NT2/D1 (cell line): ENCODE measurements at places on chromosomes 3 and 15.

GRCh38 chr15:41952013-41952563 is 20.3 kb downstream of the EHD4 start:
- no peak for DNase-seq

- no peak for DNase-seq
Measured at GRCh38 chr3:78963771-78964170, 804.0 kb downstream of the ROBO1 start.

GRCh38 chr3:193970773-193971206 is 165.2 kb upstream of the HES1 start:
- no peak for DNase-seq

DNA sequence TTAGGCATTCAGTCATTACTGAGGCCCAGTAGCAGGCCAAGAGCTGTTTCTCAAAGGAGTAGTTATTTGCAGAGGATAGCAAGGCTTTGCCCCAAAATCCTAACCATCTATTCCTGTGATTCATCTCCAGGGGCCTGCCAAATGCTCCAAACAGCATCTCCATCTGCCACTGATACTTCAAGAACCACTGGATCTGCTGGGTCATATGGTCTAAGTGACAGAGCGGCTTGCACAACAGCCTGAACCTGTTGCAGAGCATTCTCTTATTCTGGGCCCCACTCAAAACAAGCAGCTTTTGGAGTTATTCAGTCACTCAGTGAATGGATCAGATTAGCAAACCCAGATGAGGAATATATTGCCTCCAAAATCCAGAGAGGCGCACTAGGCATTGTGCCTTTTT is 68.8 kb upstream of the ALDH1A3 start:
- DNase-seq: no peak

GRCh38 chr3:9590282-9590791 is 36.7 kb upstream of the LHFPL4 start:
- no peak for DNase-seq

DNA sequence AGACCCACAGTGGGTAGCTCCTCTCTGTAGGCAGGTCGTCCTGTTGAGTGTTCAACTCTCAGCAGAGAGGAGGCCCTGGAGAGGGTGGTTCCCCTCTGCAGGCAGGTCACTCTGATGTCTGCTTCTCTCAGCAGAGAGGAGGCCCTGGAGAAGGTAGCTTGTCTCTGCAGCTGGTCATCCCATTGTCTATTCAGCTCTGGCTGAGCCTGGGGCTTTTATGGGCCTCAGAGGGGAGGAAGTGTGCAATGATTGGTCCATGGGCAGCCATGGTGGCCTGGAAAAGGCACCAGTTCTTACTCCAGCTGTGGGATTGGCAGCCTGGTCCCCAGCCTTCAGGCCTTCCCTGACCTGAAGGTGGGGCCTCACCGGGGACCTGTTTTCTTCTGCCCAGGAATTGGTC is 52.9 kb downstream of the PPCDC start:
- DNase-seq: no peak

DNA sequence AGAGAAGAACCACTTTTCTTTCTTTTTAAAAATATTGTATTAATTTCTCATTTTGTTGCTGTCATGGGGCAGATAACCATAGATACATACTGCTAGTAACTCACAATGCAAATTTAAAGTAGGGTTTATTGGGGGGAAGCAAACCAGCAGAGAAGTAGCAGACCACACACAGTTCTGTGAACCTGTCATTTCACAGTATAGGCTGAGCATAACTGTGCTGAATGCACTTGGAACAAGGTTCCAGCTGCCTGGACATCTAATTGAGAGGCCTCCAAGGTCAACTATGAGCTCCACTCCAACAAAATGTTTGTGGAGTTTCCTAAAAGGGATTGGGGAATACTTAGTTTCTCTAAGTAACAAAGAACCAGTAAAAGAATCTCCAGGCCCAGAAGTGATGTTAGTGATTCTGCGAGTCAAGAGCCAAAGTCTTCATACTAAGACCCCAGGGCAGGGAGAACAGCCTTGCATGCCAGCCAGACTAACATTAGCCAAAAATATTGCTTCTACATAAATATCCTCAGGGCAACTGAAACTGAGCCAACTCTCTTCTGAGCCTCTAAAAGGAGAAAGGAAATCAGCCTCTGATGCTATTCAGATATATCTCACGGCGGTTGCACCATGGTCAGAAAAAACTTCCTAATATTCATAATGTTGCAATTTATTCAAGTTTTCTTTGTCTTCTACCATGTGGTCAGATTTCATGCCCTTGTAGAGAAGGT is 856.4 kb upstream of the ALCAM start:
- DNase-seq: no peak
